ENCODE measurements at places on chromosomes 11 and 22.

DNA sequence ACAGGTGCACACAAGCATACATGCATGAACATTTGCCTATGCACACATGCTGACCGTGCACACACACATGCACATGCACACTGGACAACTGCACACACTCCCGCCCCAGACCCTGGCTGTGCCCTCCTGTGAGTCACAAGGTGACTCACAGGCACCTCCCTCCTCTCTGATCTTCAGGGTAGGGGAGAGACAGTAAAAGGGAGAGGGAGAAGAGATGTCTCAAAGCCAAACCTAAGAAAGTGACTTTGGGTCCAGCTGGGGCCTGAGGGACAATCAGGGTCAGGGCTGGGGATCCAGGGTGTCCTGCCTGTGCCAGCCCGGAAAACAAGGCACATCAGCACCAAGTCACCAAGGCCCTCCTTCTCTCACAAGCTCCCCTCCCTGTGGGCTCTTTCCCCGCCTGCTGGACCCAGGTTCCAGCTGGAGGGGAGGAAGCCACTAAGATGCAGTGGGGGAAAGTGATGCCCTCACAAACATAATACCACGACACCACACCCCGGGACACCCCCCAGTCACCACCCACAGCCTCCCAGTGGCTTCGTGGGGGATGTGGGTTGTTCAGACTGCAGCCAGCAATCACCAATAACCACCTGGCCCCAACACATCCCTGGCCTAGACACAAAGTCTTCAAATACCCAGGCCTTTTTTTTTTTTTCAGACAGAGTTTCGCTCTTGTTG lies 39.3 kb downstream of the PDGFB start:
- DNase-seq = no peak

GRCh38 chr11:116613206-116613875 lies 159.4 kb downstream of the BUD13 start:
- DNase-seq = no peak

GRCh38 chr11:89736566-89736965 lies 26.5 kb downstream of the TRIM77 start:
- no peak for DNase-seq

GRCh38 chr11:10701982-10702381 lies 8.4 kb upstream of the IRAG1 start:
- no peak for DNase-seq

DNA sequence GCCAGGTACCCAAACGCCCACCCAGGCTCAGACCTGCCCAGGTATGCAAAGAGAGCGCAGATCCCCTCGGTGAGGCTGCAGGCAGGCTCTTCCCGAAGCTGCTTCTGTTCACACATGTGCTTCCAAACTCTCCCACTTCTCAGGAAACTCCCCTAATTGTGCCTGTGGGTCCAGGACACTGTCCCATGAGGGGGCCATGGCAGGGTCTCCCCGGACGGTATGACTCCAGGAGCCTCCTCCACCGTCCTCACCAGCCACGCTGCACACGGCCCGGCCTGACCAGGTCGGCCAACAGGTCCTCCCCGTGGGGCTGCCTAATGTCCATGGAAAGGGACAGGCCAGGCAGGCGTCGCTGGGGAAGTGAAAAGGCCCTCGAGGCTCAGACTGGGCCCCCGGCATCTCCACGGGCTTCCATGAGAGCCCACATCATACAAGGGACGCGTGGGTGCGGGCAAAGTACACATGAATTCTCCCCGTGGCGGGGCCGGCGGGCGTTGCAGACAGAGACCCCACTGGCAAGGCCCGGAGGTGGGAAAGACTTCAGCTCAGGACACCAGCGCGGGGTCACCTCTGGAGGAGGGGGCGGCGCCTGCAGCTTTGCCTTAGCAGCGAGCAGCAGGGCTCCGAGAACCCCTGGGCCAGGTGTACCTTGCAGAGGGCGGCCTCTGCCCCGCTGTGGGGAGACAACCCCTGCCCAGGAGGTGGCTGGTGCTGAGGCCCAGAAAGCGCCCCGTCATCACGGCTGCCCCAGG lies 526.1 kb downstream of the BRD1 start:
- no peak for DNase-seq

GRCh38 chr11:45167283-45167682 lies 20.8 kb downstream of the PRDM11 start:
- DNase-seq = no peak

DNA sequence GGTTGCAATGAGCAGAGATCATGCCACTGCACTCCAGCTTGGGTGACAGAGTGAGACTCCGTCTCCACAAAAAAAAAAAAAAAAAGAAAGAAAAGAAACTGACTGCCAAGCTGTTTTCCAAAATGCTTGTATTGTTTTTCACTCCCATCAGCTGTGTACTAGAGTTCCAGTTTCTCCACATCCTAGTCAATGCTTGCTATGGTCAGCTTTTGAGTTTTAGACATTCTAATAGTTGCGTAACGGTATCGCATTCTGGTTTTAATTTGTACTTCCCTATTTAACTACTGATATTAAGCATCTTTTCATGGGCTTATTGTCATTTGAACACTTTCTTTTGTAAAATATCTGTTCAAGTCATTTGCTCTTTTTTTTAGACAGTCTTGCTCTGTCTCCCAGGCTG lies 55.7 kb downstream of the TSPAN18 start:
- no peak for DNase-seq

GRCh38 chr22:36197514-36198146 lies 4.0 kb downstream of the APOL4 start:
- no peak for DNase-seq

GRCh38 chr11:35539781-35540281 lies 14.4 kb upstream of the PAMR1 start:
- no peak for DNase-seq

DNA sequence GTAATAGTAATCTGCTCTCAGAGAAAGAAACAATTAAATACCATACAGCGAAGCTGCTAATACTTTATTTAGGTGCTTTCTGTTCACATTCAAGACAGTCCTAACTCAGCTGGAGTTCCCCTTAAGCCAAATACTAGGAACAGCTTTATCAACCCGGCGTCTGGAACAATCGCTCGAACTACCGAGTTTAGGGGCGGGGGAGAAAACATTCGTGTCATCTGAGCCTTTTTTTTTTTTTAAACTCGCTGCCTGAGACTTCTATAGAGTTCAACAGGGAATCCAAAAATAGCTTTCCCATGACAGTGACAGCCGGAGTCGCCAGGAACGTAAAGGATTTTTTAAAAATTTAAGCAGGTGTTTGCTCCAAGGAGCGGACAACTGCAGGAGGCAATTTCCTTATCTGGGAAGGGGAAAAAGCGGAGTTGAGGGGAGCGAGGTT lies 852 bp downstream of the TRAF6 start:
- DNase-seq = no peak

- no peak for DNase-seq
Measured at GRCh38 chr22:26065847-26066246, 103.4 kb upstream of the SEZ6L start.

- no peak for DNase-seq
Measured at GRCh38 chr11:44277196-44278090, 32.5 kb downstream of the ALX4 start.

GRCh38 chr11:61815790-61816735 lies 740 bp downstream of the FADS1 start:
- peak; percentile 39 for DNase-seq

DNA sequence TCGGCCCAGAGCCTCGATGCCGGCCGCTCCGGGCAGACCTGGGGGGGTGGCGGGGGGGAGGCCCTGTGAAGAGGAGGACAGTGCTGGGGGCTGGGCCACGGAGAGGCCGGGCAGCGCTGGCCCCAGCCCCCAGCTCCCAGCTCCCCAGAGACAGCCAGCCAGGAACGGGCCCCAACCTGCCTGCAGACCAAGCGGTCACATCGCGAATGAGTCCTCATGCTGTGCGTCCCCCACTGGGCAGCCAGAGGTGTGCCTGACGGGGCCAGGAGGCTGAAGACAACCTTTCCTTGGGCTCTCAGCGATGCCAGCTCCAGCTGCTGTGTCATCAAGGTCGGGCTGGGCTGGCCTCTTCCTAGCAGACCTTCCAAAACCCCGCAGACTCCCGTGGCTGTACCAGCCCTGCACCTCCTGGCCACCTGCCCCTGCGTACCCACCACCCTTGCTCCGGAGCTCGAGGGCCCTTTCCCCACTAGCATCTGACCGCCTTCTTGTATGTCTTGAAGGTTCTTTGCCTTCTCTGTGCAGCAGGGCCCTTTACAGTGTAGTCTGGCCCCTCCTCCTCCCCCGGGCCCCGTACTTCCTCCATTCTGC lies 88.4 kb downstream of the CDKN1C start:
- DNase-seq = no peak

DNA sequence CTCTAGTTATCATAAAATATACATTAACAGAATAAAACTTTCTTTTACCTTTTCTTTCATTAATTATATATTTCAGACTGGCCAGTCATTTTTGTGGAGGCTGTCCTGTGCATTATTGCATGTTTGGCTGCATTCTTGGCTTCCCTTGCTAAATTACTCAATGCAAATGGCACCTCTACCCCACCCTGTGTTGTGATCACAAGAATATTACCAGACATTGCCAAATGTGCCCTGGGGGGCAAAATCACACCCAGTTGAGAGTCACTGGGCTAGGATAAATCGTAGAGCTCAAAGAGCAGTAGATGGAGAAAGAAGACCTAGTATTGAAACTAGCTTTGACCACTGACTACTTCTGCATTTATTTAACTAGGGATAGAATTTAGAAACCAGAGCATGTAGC lies 1257.8 kb upstream of the TENM4 start:
- DNase-seq = no peak

GRCh38 chr11:90737444-90738050 lies 514.7 kb upstream of the CHORDC1 start:
- no peak for DNase-seq

GRCh38 chr11:48063424-48063978 lies 83.1 kb downstream of the PTPRJ start:
- DNase-seq = no peak

DNA sequence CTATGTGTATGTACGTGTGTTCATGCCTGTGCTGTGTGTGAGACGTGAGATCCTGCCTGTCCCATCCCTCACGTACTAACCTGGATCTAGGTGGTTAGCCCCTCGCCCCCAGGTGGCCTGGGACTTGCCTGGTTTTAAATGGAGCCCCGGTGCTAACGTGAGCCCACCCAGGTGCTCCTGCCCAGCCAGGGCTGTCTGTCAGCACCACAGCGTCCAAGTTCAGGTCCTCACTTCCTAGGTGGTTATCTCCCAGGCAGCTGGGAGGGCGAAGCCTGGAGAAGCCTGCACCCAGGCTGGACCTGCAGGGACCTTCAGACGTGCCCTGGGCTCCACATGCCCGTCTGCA lies 86.0 kb downstream of the KCNQ1 start:
- no peak for DNase-seq

DNA sequence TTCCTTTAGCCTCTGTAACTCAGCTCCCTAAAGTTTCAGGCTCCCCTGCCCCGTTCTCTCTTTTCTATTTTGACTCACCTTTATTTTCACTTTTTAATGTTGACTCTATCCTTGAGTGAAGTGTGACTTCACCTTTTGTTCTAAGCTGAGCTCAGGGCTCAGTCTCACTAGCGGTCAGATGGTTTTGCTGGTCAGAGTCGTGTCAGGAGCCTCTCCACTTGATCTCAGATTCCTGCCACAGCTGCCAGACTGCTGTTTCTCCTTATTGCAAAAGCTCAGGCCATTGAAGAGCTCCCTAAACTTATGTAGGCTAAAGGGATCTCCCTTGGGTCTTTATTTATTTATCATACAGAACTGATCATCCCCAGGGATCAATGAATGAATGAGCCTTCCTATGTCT lies 13.7 kb upstream of the POU2AF2 start:
- no peak for DNase-seq

GRCh38 chr22:20031732-20032406 lies 11.0 kb downstream of the TANGO2 start:
- no peak for DNase-seq

DNA sequence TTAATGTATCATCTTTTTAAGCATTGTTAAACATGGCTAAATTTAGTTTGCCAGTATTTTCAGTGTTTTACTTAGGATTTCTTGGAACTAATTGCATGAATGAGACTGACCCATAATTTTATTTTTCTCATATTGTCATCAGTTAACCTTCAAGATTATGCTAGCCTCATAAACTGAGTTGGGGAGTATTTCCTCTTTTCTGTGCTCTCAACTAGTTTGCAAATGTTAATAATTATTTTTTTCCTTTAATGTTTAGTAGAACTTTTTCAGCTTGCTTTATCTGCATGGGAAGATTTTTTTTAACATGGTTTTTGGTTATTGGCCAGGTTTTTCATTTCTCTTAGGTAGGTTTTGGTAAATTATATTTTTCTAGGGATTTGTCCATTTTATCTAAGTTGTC lies 235.4 kb upstream of the SESN3 start:
- no peak for DNase-seq

DNA sequence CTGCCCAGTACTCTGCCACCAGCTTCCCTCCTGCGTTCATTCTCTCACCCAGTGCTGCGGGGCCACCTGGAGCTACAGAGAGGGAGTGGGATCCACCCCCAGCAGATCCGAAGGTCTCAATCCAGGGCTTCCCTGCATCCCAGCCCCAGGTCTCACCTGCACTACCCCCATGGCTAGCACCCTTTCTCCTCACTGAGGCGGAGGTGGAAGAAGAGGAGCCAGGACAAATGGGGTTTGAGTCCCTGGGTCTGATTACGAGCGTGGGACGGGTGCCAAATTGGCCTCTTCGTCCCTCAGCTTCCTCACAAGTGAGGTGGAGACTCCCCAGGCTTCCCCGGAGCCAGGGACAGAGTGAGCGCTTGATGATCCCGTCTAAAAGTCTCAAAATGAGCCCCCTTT lies 64.2 kb downstream of the NFAM1 start:
- DNase-seq = no peak

GRCh38 chr11:82810738-82811137 lies 77.1 kb upstream of the FAM181B start:
- no peak for DNase-seq

- DNase-seq = no peak
Measured at GRCh38 chr11:119782739-119783072, 53.7 kb upstream of the NECTIN1 start.

GRCh38 chr11:102451681-102452460 lies 694 bp downstream of the TMEM123 start:
- DNase-seq = peak; percentile 50

GRCh38 chr11:113773092-113773415 lies 438 bp downstream of the ZW10 start:
- DNase-seq = peak; percentile 54

DNA sequence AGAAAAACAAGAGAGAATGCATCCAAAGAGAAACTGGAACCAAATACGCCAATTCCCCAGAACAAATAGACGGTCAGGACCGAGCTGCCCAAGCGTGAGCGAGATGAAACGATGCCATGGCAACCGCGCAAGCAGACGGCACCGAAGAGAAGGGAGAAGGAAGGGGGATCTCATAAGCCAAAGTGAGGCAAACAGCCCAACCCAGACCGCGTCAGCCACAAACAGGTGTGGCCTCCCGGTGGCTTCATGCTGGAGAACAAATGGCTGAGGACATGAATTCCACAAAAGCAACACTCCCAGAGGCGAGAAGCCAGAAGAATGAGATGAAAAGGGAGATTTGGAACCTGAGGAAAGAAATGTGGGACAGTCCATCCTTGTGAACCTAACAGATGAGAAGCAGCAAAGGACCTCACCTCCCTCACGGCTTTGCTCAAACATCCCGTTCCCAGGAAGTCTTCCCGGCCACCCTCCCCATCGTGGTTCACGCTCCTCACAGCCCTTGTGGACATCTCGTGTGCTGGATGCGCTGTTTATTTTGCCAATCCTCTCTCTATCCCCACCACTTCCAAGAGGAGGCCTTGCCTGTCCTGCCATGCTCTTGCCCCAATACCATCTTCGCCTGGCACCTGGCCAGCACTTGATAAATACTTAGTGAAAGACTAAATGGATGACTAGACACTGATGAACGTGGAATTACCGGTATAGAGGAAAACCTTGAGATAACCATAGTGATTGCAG lies 89.1 kb upstream of the RTL6 start:
- no peak for DNase-seq

- no peak for DNase-seq
Measured at GRCh38 chr22:41974691-41975290, 5.5 kb downstream of the SEPTIN3 start.
